AG10803 (cell line): ENCODE measurements at places on chromosomes 6 and 20.

DNA sequence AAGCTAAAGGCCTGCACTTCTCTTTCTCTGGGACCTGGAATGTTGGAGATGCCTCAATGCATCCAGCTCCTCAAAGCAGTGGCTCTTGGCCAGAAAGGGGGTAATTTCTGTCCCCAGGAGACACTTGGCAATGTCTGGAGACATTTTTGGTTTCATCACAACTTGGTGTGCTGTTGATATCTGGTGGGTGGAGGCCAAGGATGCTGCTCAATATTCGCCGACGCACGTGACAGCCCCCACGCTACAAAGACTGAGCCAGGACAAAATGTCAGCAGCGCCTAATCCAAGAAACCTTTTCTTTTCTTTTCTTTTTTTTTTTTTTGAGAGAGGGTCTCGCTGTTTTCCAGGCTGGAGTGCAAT is 79.8 kb downstream of the SULF2 start:
- DNase-seq = no peak

DNA sequence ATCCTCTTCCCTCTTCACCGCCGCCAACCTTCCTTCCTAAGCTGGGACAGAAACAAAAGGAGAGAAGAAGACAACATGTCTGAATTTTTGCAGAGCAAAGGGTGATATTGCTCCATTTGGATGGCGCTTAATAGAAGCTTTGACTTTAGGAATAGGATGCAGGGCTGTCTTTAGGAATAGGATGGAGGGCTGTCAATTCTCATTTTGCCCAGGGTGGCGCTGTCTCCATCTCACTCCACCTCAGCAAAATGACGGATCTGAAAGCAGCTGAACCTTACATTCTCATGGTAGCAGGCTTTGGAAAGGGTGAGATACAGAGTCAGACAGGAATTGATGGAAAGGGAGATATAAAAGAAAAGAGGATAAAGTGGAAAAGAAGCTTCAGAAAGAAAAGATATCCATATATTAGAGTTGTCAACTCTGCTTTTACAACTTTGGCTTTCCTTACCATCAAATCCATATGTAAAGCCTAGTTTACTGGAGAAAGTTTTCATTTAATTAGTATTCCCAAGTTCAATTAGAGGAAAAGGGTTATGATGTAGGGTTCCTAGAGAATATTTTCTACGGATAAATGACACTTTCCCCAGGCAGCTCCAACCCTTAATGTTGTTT is 2.4 kb downstream of the MTCL3 start:
- no peak for DNase-seq

GRCh38 chr20:57568088-57568896 is 7.4 kb downstream of the PCK1 start:
- no peak for DNase-seq

- DNase-seq = no peak
Observed at GRCh38 chr20:52922436-52922835, 49.7 kb upstream of the TSHZ2 start.

GRCh38 chr6:160085713-160086505 is 35.7 kb upstream of the SLC22A1 start:
- DNase-seq = no peak

DNA sequence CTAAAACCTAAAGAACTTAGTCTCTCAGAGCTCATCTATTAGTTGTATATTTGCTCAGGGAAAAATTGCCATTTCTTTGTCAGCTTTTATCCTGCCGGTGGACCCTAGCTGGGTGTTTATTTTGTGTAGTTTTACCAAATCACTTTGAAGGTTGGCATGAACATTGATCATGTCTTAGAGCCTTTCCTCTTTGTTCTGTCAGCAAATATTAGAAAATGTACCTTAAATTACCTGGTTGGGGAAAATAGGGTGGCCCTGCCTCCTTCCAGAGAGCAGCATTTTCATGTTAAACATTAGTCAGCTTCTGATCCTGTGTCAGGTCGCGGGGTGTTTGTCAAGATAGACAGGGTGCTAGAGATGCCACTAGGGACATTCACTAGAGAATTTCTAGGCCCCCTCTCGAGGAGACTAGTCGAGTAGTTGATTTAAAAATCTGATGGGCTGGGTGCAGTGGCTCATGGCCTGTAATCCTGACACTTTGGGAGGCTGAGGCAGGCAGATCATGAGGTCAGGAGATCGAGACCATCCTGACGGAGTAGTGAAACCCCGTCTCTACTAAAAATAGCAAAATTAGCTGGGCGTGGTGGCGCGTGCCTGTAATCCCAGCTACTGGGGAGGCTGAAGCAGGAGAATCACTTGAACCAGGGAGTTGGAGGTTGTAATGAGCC is 11.2 kb downstream of the RALY start:
- DNase-seq = no peak

DNA sequence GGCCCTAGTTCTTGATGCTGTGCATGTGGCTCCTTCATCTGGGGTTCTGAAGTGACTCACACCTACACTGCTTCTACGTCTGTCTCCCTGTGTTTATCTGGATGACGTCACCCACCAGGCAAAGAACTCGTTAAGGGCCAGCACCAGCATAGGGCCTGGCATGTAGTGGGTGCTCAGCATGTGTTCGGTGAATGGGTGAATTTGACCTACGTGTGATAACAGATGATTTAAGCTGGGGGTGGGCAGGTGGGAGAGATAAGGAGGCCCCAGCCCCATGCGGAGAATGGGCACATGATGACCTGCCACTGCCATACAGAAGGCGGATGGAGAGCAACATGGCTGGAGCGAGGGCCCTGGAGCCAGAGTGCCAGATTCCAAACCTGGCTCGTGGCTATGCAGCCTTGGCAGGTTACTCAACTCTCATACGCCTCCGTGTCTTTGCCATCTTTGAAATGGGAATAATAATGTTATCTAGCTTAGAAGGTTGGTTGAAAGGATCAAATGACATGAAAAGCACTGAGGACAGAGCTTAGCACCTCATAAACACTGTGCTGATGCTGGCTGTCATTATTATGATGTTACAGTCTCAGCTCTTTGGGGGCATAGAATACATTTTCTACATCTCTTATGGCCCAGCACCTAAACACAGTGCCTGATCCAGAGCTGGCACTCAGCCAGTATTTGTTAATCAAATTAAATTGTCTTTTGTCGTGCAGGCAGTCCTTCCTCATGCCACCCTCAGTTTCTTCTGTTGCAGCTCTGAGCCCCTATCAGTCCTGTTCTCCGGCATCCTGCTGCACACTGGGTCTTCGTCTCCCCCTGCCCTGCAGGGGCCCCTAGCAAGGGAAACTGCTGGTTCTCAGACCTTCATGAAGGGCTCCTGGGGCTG is 39.6 kb downstream of the VEGFA start:
- DNase-seq = no peak

DNA sequence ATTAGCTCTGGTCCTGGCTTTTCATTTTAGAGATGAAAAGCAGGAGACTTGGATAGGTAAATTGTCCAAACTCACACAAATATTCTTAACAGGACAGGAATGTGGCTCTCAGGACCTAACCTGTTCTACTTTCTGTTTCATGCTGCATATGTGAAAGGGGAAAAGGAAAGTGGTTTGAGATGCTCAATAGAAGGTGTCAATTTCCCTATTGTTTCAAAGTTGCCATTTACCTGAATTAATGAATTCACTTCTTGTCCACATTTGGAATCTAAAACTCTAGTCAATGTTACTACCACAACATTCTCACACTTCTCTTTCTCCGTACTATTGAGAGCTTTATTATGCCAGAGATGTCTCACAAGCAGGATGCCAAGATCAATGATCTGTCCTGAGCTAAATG is 4.8 kb upstream of the EFHC1 start:
- DNase-seq = no peak

- DNase-seq = no peak
Observed at GRCh38 chr20:37816003-37816402, 86.9 kb upstream of the VSTM2L start.

- no peak for DNase-seq
Observed at GRCh38 chr20:54115172-54115854, 44.9 kb upstream of the BCAS1 start.

- DNase-seq = no peak
Observed at GRCh38 chr6:150167479-150167873, 24.6 kb downstream of the PPP1R14C start.

DNA sequence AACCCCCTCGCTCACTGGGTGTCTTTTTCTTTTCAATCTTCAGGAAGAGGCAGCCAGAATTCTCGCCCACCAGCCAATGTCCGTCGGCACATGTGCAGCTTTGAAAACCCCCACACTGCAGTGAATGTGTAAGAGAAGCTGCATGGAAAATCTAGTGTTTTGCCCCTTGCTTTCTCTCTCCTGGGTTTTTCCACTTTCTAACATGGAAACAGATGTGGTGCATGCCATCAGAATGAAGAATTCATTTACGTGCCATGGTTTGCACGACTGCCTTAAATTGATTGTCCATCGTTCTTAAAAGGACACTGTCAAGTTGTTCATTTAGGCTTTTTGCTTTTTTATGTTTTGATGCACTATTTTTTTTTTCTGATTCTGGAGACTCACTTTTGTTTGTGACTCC is 117.1 kb upstream of the RAB32 start:
- DNase-seq = peak; percentile 12

- no peak for DNase-seq
Observed at GRCh38 chr20:18428490-18429173, 38.2 kb downstream of the DZANK1 start.

DNA sequence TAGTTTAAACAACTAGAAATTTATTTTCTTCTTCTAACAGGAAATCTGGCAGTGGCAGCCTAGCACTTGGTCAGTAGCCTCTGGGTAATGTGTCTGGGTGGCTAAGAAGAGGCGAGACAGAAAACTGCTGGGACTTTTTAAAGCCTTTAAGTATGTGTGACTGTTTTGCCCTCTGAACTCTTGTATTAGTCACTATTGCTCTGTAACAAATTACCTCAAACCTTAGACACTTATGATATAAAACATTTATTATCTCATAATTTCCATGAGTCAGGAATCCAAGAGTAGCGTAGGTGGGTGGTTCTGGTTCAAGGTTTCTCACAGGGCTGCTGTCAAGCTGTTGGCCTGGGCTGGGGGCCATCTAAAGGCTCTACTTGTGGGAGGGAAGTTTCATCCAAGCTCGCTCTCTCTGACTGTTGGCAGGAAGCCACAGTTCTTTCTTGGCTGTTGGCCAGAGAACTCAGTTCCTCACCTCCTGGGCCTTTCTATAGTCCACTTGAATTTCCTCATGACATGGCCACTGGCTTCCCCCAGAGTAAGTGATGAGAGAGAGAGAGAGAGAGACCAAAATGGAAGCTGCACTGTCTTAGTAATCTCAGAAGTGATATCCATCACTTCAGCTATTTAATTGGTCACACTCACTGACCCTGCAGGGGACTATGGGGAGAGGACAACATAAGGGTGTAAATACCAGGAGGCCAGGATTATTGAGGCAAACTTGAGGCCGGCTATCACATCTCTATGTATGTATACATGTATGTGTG is 17.4 kb upstream of the TBC1D22B start:
- DNase-seq = peak; percentile 90

DNA sequence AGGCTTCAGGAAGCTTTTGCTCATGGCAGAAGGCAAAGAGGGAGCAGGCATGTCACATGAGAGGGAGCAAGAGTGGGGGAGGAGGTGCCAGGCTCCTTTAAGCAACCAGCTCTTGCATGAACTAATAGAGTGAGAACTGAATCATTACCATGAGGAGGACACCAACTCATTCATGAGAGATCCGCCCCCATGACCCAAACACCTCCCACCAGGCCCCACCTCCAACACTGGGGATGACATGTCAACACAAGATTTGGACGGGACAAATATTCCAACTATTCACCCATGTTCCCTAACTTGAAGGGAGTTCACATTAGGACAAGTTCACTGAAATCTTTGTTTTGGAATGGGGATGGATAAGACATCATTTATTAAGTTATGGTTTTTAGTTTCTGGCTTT is 155.2 kb upstream of the ESR1 start:
- DNase-seq = no peak

DNA sequence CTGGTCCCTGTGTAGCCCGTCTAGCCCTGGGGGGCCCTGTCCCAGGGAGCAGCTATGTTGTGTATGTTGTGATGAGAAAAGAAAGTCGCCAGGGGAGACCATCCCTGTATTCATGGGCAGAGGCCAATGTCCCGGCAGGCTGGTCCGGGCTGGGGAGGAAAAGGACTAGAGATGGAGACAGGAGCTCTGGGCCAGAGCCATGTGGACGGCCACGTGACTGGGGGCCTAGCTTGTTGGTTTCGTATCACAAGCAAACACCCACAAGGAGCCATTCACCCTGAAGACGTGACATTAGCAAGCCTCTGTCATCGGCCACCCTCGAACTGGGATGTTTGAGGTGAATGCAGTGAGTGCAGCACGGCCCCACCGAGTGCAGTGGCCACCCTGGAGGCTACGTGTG is 2.9 kb upstream of the HRH3 start:
- DNase-seq = no peak

- no peak for DNase-seq
Observed at GRCh38 chr20:35001596-35002362, 46.1 kb downstream of the MYH7B start.

DNA sequence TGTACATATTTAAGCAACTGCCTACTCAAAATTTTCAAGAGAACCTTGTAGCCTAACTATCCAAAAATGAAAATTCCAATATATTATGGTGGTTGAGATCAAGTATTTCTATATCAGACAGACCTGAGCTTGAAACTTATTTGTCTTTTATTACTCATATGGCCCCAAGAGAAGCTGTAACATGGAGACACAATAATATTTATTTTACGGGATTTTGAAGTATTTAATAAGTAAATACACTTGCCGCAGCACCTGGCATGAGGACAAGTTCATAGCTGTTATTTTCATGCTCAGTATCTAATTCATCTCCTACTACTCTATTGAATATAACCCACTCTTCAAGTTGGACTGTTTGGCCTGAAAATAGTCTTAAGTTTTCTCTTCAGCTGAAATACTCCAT is 28.0 kb downstream of the PTPRK start:
- DNase-seq = no peak

GRCh38 chr20:19275038-19275629 is 62.7 kb downstream of the SLC24A3 start:
- no peak for DNase-seq

- DNase-seq = peak; percentile 42
Observed at GRCh38 chr6:143595251-143596036, 82.3 kb upstream of the PHACTR2 start.

- no peak for DNase-seq
Observed at GRCh38 chr20:10998476-10998875, 324.7 kb upstream of the JAG1 start.

DNA sequence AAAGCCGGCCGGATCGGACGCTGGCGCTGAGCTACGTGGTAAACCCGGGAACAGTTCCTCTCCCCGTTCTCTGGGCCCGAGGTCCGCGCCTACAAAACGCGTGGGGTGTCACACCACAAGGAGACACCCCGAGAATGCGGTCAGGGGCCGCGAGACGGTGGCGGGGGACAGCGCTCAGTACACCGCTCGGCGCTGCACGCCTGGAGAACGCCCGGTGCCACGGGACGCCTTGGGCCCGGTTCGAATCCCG is 670 bp downstream of the NCOA5 start:
- DNase-seq = peak; percentile 26

DNA sequence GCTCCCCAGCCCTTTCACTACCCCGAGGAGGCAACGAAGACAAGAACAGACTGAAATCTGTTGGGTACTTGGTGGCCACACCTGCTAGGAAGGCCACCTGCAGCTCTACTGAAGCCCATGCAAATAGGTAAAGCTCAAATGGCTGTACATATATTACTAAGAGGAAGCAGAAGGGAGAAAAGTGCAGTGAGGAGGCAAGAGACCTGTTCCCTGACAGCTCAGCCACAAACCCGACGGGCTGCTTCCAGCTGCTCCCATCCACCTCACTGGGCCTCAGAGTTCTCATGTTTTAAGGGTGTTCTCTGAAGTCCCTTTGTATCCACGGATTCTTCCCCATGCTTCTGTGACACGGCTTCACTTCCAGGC is 24.6 kb downstream of the TRAM2 start:
- DNase-seq = no peak

- DNase-seq = peak; percentile 71
Observed at GRCh38 chr6:127190552-127190951, 72.1 kb downstream of the RSPO3 start.

GRCh38 chr6:48061265-48061990 is 49.6 kb downstream of the PTCHD4 start:
- peak; percentile 4 for DNase-seq
